ENCODE measurements at places on chromosomes 5 and 9. TPM values are rescaled to one million over a fixed set of nuclear protein-coding genes. Genes with fewer than 3 reads are reported as not detected.

PRR16 gene
- not detected for total RNA-seq

F2RL1 gene
- 332 TPM for total RNA-seq

PCSK5 gene
- total RNA-seq: 0.68 TPM

DDX4 gene
- total RNA-seq: 0.02 TPM

RAD50 gene
- 27.6 TPM for total RNA-seq

ENTREP1 gene
- total RNA-seq: 0.48 TPM

SLC6A18 gene
- not detected for total RNA-seq

ADAMTS16 gene
- total RNA-seq: 1.7 TPM

MARCOL gene
- total RNA-seq: not detected

FNBP1 gene
- 15.2 TPM for total RNA-seq

CDX1 gene
- total RNA-seq: not detected

PAIP2 gene
- 113 TPM for total RNA-seq

ITGA2 gene
- total RNA-seq: 36.5 TPM

INSL4 gene
- total RNA-seq: 15.8 TPM

SYNPO gene
- 25.3 TPM for total RNA-seq

SLIT3 gene
- 13.2 TPM for total RNA-seq

SNX24 gene
- 21.1 TPM for total RNA-seq

COL23A1 gene
- total RNA-seq: not detected

STRBP gene
- 16.2 TPM for total RNA-seq

CENPH gene
- 24.3 TPM for total RNA-seq
